ENCODE measurements at places on chromosomes 16 and 17.

DNA sequence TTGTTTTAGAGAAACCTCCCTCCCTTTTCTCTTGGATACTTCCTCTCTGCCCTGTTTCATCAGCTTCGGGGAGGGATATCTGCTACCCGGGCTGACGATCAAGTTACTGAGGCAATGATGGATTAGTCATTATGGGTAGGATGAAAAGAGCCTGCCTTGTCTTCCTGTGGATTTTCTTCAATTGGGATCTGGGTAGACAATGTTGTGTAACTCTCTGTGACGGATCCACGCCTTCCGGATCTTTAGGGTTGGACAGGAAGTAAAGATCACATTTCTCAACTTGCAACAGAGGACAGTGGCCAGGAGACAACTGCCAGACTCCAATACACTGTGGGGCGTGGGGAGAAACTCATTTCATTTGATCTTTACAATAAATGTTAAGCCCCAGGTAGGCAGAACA, 11.3 kb upstream of the CHST6 start:
- no peak for DNase-seq

- no peak for DNase-seq
These were observed 23.8 kb upstream of the CRYM start for GRCh38 chr16:21301895-21302291.

- DNase-seq = no peak
These were observed 11.2 kb downstream of the ITGA2B start for GRCh38 chr17:44378171-44378705.

GRCh38 chr17:69672924-69673323, 258.4 kb downstream of the MAP2K6 start:
- no peak for DNase-seq

DNA sequence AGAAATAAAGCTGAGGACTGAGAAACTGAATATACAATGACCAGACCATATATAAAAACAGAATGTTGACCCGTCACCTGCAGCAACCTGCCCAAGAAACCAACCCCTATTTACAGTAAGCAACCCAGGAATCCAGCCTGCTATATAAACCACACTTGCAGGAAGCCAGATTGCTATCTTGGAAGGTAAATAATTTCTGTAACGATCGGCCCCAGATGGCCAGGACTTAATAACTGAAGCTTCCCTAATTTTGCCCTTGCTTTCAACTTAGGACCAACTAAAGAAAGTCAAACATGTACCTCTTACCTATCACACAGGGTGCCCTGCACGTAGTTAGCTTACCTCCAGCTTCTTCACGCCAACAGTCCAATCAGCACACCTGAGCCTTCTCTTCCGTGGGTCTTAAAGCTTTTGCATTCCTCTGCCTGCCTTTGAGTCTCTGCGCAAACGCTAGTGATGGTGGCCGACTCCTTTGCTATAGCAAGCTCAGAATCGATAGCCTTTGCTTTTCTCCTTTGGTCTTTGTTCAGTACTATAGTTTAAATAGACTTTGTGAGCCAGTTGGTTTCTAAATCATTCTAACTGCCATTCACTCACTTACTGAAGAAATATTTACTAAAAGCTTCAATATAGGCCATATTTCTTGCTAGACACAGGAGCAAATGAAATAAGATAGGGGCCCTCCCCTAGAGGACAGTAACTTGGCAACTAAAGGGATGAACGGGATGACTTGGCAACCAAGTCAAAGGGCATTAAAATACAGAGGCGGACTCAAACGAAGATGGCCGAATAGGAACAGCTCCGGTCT, 31.3 kb downstream of the MPHOSPH6 start:
- no peak for DNase-seq

- no peak for DNase-seq
These were observed 166.0 kb upstream of the ZFHX3 start for GRCh38 chr16:73213732-73214455.

DNA sequence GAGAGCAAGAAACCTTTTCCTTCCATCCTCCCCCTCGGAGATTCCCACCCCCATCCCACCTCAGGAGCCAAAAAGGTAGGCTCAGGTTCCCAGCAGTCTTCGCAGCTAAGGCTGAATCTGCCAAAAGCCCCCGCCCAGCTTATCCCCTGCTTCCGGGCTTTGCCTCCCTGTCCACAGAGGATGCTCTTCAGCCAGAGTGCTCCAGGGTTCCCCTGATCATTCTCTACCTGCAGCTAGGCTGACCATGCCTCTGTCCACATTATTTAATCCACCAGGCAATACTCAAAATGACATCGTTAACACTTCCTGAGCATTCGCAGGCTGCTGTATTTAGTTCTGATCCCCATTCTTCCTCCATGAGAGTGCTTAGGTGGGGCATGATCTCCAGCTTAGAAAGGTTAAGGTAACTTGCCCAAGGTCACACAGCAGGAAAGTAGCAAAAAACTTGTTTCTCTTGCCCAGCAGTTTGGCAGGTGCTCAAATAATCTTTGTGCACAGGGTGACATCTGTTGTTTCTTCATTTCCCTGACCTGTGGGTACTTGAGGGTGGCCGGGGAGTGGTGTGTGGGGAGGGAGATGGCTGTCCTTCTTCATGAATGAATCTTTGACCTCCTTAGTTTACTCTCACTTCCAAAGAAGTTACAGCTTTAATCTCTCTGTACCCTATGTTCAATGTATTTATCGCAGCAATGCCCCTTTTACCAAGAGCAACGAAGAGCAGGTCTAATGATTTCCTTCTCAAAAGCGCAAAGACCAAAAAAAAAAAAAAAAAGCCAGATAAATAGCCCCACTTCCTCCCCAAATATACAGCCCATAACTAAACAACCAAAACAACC, 848 bp upstream of the TBKBP1 start:
- no peak for DNase-seq

DNA sequence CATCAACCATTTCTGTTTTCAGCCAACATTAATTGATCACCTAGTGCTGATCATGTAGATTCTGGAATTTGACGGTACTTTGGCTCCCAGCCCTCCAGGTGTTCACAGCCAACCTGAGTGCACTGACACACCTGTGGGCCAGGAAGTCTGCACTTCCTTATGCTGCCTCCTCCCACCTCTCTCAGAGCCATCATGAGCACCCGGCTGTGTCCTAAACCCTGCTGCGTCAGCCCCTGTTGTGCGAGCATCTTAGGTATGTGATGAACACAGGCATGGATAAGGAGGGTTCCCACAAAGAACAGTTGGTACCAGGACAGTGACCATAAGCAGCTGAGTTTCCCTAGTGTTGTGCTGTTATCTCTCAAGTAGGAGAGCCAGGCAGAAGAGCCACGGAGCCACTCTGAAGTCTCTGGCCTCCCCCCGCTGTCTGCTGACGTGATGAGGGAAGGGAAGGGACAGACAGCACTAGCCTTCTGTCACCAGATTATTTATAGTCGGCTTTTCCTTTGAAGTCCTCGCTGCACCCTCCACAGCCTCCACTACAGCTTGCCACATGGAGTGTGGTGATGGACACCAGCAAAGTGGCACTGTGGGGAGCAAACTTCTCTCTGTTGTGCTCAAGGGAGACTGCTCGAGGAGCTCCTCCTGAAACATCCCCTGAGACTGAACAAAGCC, 162.8 kb upstream of the ANKFN1 start:
- DNase-seq = no peak

GRCh38 chr17:1643293-1643998, 2.1 kb downstream of the SCARF1 start:
- DNase-seq = peak; percentile 55

DNA sequence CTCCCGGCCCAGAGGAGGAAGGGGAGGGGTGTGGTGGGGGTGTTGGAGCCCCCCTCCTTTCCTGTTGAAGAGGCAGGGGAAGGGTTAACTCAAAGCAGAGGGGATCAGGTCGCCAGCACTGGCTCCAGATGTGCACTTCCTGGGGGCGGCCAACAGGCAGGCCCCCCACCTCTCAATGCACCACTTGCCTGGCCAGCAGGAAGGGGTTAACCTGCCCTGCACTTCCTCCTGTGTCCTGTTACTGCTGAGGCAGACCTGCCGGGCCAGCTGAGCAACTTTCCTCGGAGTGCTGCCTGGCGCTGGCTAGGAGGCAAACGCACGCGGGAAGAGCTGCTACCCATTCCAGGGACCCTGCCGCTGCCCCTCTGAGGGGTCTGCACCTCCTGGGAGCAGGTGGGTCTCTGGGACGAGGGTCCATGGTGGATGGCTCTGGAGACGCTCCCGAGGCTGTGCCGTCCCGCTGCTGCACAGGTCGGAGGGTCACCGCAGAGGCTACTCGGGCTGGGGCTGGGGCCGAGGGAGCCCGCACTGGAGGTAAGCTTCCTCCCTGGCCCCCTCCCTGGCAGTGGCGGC, at the start of gene EPN3:
TSS of gene EPN3 (plus strand) at position 284 of the 573 bp plus-strand sequence. CDS start 3,822 bp downstream, outside the sequence.
- DNase-seq = no peak

GRCh38 chr17:76579281-76579680, 6.4 kb downstream of the ST6GALNAC2 start:
- no peak for DNase-seq

DNA sequence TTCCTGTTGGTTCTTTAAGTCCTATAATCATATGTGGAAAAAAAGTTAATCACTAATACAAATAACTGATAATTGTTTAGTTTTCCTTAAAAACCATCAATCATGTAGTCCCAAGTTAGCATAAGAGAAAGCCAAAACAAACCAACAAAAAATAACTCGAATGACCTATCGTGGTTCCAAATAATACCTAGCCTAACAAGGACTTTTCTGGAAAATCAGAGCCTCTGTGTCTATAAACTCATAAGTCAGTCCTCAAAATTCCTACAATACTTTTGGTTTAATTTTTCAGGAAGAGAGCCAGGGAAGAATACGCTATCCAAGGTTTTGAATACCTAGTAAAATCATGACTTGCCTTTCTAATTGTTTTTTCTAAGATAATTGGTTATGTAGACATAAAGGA, 975.3 kb upstream of the SOX9 start:
- no peak for DNase-seq

DNA sequence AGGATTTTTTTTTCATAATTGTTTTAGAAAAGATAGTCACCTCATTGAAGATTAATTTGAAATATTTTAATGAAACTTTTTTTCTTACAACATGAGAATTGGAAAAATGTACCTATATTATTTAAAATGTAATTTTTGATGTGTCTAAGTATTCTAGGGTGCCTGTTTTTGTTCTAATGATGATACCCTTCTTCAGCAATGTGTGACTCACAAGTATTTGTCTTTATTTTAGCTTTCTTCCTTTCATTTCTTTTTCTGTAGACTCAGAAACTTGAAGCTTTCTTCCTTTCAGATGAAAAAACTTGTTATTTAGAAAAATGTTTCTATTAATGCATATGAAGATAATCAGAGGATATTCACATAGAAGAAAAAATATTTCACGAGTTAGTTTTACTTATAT, 231.8 kb downstream of the BCAS3 start:
- no peak for DNase-seq

DNA sequence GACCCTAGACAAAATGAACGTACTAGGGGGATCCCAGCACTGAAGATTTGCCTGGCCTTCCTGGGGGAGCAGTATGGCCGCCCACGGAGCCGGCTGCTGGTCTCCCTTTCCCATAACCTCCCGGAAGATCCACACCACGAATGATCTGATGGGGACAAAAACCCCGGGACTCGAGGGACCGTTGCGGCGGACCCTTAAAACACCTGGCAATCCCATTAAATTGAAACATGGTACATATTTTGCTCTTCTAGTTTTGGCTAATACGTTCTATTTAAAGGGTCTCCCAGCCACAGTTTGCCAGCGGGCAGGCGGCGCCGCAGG, 45.2 kb upstream of the LCMT1 start:
- DNase-seq = no peak

DNA sequence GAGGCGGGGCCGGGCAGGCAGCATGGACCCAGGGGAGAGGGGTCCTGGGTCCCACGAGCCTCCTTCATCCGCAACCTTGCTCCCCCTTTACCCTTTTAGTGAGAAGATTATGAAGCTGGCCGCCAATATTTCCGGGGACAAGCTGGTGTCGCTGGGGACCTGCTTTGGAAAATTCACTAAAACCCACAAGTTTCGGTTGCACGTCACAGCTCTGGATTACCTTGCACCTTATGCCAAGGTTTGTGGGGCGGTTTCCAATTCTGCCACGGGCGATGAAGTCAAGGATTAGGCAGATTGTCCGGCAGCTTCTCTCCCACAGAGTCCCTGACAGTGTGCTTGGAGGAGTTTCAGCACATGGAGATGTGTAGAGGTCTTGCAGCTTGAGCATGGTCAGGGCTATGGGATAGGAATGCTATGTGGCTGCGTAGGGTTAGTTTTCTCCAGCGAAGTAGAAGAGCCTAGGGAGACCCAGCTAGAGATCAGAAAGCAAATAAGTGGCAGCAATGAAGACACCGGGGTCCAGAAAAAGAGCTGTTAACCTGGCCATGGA, 598 bp downstream of the NIP7 start:
- DNase-seq = no peak

GRCh38 chr17:34620458-34620857, 41.1 kb downstream of the TMEM132E start:
- DNase-seq = no peak
